ENCODE measurements at places on chromosomes 6 and 20. TPM values are rescaled to one million over a fixed set of nuclear protein-coding genes. Genes with fewer than 3 reads are reported as not detected.

SLC35D3 gene
- total RNA-seq = not detected

SLC22A16 gene
- total RNA-seq = not detected

CITED2 gene
- 26.7 TPM for total RNA-seq

FOXQ1 gene
- total RNA-seq = 2.2 TPM

SRMS gene
- total RNA-seq = not detected

TNXB gene
- 10.6 TPM for total RNA-seq

LY6G6D gene
- not detected for total RNA-seq

ETV7 gene
- 0.47 TPM for total RNA-seq

TAGAP gene
- not detected for total RNA-seq

AURKA gene
- 8.2 TPM for total RNA-seq

TBXT gene
- not detected for total RNA-seq

TRIM10 gene
- total RNA-seq = not detected

RBM12 gene
- total RNA-seq = 24.6 TPM

RBPJL gene
- total RNA-seq = not detected

IMPG1 gene
- not detected for total RNA-seq

NHLRC1 gene
- 2.2 TPM for total RNA-seq

BICRAL gene
- total RNA-seq = 3.3 TPM

NKX2-4 gene
- not detected for total RNA-seq

BPIFB4 gene
- total RNA-seq = not detected

ALDH8A1 gene
- 0.09 TPM for total RNA-seq

SPDEF gene
- total RNA-seq = not detected

PAK5 gene
- not detected for total RNA-seq

VSX1 gene
- total RNA-seq = not detected

ZSCAN23 gene
- total RNA-seq = 6.1 TPM

CDSN gene
- not detected for total RNA-seq

TRAPPC3L gene
- 0.09 TPM for total RNA-seq

ESR1 gene
- total RNA-seq = 0.77 TPM

SCRT2 gene
- not detected for total RNA-seq

TFAP2D gene
- not detected for total RNA-seq

PAX1 gene
- not detected for total RNA-seq

GNAS-AS1 gene
- 0.43 TPM for total RNA-seq

BTNL2 gene
- not detected for total RNA-seq

NELFE gene
- total RNA-seq = 85.3 TPM

GMPR gene
- 4.4 TPM for total RNA-seq

ZNF831 gene
- total RNA-seq = not detected

CEP250 gene
- total RNA-seq = 23.7 TPM

THBS2 gene
- total RNA-seq = 213 TPM

TTK gene
- total RNA-seq = 0.34 TPM

MEP1A gene
- total RNA-seq = not detected

DEFB132 gene
- not detected for total RNA-seq

SPTLC3 gene
- 4.6 TPM for total RNA-seq

LRFN2 gene
- not detected for total RNA-seq

NKX2-2 gene
- under 0.01 TPM for total RNA-seq

DPPA5 gene
- not detected for total RNA-seq

FRK gene
- total RNA-seq = 1.7 TPM

CLDN20 gene
- not detected for total RNA-seq

TPX2 gene
- total RNA-seq = 7.6 TPM

FRMD1 gene
- total RNA-seq = not detected

BCKDHB gene
- 13.2 TPM for total RNA-seq

PRRC2A gene
- 18.6 TPM for total RNA-seq

SMLR1 gene
- not detected for total RNA-seq

PTCRA gene
- not detected for total RNA-seq

ORC3 gene
- 16.9 TPM for total RNA-seq

MUCL3 gene
- total RNA-seq = not detected

ARFGEF3 gene
- total RNA-seq = under 0.01 TPM

All from bronchial smooth muscle cell (primary cell).